ENCODE measurements at places on chromosomes 2 and 18.

- no peak overlapping the region for H3K27ac ChIP-seq
- no peak overlapping the region for H3K4me3 ChIP-seq
- DNase-seq, result no peak
- H3K4me1 ChIP-seq, result peaks cover 3% of the 10 kb centered on the region
- H3K27me3 ChIP-seq, result no peaks in the 10 kb centered on the region
Measured at GRCh38 chr18:80200171-80200931, 47.0 kb downstream of the PARD6G start.

GRCh38 chr2:16932826-16933225 is 267.2 kb upstream of the CYRIA start:
- H3K4me3 ChIP-seq, result no peak overlapping the region
- H3K27me3 ChIP-seq, result no peaks in the 10 kb centered on the region
- no peaks in the 10 kb centered on the region for H3K4me1 ChIP-seq
- no peaks in the 10 kb centered on the region for H3K36me3 ChIP-seq

DNA sequence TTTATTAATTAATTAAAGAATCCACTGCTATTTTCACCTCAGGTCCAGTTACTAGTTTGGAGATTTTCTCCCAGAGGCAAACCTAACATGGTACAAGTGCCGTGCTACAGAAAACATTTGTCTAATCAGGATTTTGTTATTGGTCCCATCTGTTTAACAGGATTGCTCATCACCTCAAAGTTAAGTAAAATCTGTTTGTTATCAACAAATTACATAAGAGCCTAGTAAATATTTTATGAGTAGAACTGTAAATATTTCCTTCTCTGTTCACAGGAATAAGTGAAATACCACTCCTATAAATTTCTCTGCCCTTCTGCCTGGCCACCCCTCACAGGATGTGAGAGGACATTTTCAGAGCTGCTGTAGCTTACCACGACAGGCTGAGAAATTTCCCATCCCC is 200.2 kb downstream of the RAD51AP2 start:
- no peaks in the 10 kb centered on the region for H3K36me3 ChIP-seq
- H3K27me3 ChIP-seq, result no peaks in the 10 kb centered on the region
- no peak for DNase-seq
- H3K4me3 ChIP-seq, result no peak overlapping the region

DNA sequence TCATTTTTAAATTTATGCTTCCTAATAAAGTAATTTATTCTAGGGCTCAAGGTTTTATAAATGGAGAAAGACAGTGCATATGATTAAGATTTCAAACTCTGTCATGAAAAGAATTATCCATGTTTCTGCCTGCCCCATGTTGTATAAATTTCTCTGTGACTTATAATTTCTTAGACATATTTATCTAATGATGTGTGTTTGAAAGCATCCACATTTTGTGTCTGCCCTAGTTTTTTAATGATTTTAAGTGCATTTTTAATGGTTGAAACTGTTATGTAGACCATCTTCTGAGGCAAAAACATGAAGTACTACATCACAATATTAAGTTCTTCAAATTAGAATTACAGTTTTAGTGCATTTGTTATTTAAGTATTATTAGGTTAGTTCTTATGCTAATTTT is 71.2 kb downstream of the PTPRM start:
- no peak overlapping the region for H3K27ac ChIP-seq
- H3K36me3 ChIP-seq, result no peaks in the 10 kb centered on the region
- H3K4me3 ChIP-seq, result no peak overlapping the region
- no peak for DNase-seq
- no peaks in the 10 kb centered on the region for H3K27me3 ChIP-seq
- H3K4me1 ChIP-seq, result no peaks in the 10 kb centered on the region

DNA sequence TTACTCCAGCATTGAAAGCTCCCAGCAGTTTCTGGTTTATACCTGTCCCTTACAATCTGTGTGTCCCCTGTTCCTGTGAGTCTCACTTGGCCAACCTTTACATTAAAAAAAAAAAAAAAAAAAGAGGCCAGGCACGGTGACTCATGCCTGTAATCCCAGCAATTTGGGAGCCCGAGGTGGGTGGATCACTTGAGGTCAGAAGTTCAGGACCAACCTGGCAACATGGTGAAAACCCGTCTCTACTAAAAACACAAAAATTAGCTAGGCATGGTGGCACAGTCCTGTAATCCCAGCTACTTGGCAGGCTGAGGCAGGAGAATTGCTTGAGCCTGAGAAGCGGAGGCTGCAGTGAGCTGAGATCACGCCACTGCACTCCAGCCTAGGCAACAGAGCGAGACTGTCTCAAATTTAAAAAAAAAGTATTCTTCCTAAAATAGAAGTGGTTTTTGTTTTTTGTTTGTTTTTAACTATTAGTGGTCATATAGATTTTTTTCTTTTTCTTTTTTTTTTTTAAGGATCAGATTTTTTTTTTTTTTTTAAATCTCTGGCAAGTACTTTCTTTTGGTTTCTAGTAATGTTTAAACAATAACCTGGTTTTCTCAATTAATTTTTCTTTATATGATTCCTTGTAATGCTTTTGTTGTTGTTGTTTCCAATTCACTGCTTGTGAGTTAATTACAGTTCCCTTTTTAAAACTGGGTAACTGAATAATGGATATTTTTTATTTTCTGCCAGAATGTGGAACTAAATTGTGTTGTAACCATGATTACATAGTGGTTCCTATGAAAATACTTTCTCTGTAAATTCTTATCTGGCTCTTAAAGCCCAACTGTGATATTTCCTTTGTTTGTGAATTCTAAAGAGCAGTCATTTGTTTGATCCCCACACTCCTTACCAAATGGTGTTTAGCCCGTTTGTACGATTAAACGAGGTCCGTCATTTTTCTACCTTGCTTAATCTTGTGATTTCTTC is 116.8 kb downstream of the CTAGE1 start:
- H3K27ac ChIP-seq, result no peak overlapping the region
- H3K4me3 ChIP-seq, result no peak overlapping the region
- H3K36me3 ChIP-seq, result no peaks in the 10 kb centered on the region
- no peaks in the 10 kb centered on the region for H3K27me3 ChIP-seq
- DNase-seq, result no peak

GRCh38 chr18:54351186-54351585 is 6.5 kb downstream of the STARD6 start:
- no peaks in the 10 kb centered on the region for H3K4me1 ChIP-seq
- H3K36me3 ChIP-seq, result no peaks in the 10 kb centered on the region
- H3K27me3 ChIP-seq, result no peaks in the 10 kb centered on the region
- H3K4me3 ChIP-seq, result no peak overlapping the region
- DNase-seq, result no peak

DNA sequence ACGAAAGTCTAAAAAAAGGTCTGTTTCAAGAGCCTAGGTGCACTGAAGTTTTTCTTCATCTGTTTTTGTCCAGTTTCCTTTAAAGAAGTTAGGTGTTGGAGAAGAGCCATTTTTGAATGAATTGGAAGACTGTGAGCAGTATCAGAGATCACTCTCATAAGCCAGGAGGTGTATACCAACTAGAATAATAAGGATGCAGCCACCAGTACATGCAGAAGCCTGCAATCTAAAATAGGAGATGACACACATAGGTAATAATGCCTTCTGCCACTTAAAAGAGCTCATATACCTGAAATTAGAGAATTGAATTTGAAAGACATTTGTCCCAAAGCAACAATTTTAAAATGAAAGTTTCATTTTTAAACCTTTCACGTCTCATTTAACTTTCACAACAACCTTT is 81.7 kb downstream of the RBMS1 start:
- H3K4me3 ChIP-seq, result no peak overlapping the region
- no peak for DNase-seq
- no peaks in the 10 kb centered on the region for H3K36me3 ChIP-seq
- H3K4me1 ChIP-seq, result no peaks in the 10 kb centered on the region
- H3K27me3 ChIP-seq, result no peaks in the 10 kb centered on the region

- no peaks in the 10 kb centered on the region for H3K27me3 ChIP-seq
- H3K36me3 ChIP-seq, result no peaks in the 10 kb centered on the region
- H3K4me3 ChIP-seq, result no peak overlapping the region
Measured at GRCh38 chr2:189327879-189328847, 113.1 kb upstream of the WDR75 start.

DNA sequence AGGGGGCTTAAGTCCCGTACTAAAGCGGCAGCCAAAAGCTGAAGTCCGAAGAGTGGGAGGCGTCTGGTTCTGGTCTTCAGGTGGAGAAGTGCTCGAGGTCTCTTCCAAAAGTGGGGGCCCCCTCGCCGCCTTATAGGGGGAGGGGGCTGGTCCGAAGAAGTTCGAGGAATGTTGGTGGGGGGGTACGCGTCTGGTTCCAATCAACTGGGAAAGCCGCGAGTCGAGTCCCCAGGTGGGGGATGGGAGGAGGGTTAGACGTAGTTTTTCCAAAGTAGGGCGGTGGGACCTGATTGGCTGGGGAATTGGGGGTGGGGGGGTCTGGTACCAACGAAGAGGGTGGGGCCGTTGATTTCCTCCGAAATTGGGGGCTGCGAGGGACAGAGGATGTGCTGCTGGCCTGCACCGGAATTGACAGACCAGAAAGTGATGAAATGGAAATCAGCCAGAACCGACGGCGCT is 594 bp downstream of the ITM2C start:
- no peaks in the 10 kb centered on the region for H3K27me3 ChIP-seq
- DNase-seq, result no peak
- H3K4me1 ChIP-seq, result peaks cover 36% of the 10 kb centered on the region
- H3K27ac ChIP-seq, result no peak overlapping the region
- peak overlapping the region; percentile 95 for H3K4me3 ChIP-seq

DNA sequence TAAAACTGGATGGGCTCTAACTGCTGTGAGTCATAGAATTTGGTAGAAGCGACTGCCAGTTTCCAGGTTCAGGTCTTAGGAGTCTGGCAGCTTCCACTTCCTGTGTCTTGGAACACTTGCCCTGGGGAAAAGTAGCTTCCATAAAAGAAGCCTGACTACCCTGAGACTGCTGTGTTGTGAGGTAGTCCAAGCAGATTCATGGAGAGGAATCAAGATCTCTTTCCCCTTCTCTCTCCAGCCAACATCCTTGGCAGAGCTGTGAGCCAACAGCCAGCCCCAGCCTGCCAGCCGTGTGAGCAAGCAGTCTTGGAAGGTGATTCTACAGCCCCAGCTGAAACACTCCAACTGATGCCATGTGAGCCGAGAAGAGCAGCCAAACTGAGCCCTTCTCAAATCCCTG is 33.7 kb downstream of the SLC20A1 start:
- H3K27ac ChIP-seq, result no peak overlapping the region
- H3K4me3 ChIP-seq, result no peak overlapping the region
- H3K4me1 ChIP-seq, result no peaks in the 10 kb centered on the region

- no peak for DNase-seq
- no peak overlapping the region for H3K4me3 ChIP-seq
- no peak overlapping the region for H3K27ac ChIP-seq
- H3K4me1 ChIP-seq, result no peaks in the 10 kb centered on the region
- no peaks in the 10 kb centered on the region for H3K36me3 ChIP-seq
- H3K27me3 ChIP-seq, result no peaks in the 10 kb centered on the region
Measured at GRCh38 chr18:8685141-8685913, 20.0 kb upstream of the MTCL1 start.

Measured in iPS DF 6.9 (cell line).